Natural killer cell (primary cell): ENCODE measurements at places on chromosomes 4 and X.

DNA sequence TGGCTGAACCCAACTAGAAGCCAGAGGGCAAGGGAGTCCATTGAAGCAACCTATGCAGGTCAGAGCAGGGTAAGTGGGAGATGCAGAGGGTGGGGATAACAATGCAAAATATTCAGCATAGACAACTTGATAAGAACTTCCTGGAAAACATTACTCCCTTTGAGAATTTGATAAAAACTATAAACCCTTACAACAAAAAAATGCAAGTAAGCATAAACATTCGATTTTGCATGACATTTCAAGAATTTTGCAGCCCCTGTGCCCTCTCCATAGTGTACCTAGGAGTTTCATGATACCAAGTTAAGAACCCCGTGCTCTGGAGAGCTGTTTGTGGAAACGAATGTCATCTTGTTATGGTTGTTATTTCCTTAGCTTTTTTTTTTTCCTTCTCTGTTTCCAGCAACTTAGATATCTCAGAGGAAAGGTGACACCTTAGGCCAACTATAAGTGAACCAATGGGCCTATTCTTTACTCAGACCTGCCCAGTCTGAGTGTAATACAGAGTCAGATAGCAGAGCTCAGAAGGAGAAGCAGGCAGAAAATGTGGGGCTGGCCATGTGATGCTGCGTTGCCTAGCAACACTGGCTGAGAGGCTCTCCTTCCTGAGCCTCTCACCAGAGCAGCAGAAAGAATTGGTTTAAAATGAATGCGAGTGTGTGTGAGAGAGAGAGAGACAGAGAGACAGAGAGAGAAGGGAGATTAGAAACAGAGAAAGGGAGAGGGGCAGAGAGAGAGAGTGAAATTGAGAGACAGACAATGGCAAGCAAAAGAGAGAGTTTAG, 36.7 kb upstream of the GABRQ start:
- no peaks in the 10 kb centered on the region for H3K36me3 ChIP-seq
- DNase-seq = no peak
- no peak overlapping the region for H3K4me3 ChIP-seq
- no peaks in the 10 kb centered on the region for H3K4me1 ChIP-seq
- H3K27me3 ChIP-seq = no peaks in the 10 kb centered on the region

DNA sequence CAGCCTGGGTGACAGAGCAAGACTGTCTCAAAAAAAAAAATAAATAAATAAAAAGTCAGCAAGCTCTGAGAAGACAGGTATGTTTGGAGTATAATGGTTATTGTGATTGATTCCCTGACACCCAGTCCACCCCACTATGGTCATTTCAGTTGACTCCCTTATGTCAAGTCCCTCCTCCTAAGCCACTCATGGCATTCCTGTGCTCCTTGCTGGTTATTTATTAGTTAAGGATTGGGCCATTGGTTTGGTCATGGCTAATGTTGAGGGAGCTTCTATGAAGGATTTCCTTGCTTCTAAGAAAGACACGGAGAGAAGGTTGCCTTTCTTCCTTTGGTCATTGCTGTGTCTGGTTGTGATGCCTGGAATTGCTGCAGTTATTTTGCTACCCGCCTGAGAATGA, 140.1 kb downstream of the UCHL1 start:
- no peaks in the 10 kb centered on the region for H3K4me1 ChIP-seq
- H3K4me3 ChIP-seq = no peak overlapping the region
- no peak overlapping the region for H3K27ac ChIP-seq
- no peak for DNase-seq
- no peaks in the 10 kb centered on the region for H3K36me3 ChIP-seq

DNA sequence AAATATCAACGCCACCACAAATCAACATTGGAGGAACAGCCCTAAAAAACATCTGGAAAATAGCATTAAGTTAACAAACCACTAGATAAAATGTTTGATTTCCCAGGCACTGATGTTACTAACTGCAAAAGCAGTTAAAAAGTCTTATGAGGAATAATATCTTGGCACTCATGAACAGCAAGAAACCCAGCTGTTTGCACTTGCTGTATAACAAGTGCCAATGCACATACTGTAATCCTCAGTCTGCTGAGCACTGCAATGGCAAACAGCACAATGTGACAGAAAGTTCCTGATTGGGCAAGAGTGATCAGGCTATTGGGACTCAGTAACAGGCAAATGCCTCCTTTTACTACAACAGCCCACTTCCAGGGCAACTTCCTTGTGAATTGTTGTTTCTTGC, 20.8 kb upstream of the SEC24B start:
- H3K4me3 ChIP-seq = no peak overlapping the region
- no peaks in the 10 kb centered on the region for H3K36me3 ChIP-seq
- no peak for DNase-seq
- H3K4me1 ChIP-seq = no peaks in the 10 kb centered on the region

DNA sequence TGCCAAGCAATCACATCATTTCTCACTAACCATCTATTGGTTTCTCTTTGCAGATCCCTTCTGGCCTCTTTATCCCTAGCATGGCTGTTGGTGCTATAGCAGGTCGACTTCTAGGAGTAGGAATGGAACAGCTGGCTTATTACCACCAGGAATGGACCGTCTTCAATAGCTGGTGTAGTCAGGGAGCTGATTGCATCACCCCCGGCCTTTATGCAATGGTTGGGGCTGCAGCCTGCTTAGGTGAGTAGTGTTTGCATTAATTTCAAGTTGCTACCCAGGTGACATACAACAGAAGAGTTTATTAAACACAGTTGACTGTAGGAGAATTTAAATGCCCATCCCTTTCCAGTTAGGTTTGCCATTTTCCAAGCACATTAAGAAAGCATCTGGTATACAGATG, 112.2 kb downstream of the AKAP4 start:
- H3K36me3 ChIP-seq = no peaks in the 10 kb centered on the region
- no peak overlapping the region for H3K4me3 ChIP-seq
- no peak overlapping the region for H3K27ac ChIP-seq
- DNase-seq = no peak

GRCh38 chr4:69881173-69881773, 21.3 kb upstream of the SULT1E1 start:
- no peak overlapping the region for H3K27ac ChIP-seq
- H3K4me3 ChIP-seq = no peak overlapping the region
- H3K36me3 ChIP-seq = no peaks in the 10 kb centered on the region
- H3K4me1 ChIP-seq = no peaks in the 10 kb centered on the region
- no peaks in the 10 kb centered on the region for H3K27me3 ChIP-seq

GRCh38 chr4:168782439-168782838, 227.6 kb downstream of the CBR4 start:
- H3K27me3 ChIP-seq = no peaks in the 10 kb centered on the region
- no peak overlapping the region for H3K27ac ChIP-seq
- H3K4me3 ChIP-seq = no peak overlapping the region
- DNase-seq = no peak
- no peaks in the 10 kb centered on the region for H3K36me3 ChIP-seq
- H3K4me1 ChIP-seq = no peaks in the 10 kb centered on the region

- H3K4me3 ChIP-seq = no peak overlapping the region
- H3K27ac ChIP-seq = no peak overlapping the region
- H3K4me1 ChIP-seq = no peaks in the 10 kb centered on the region
- H3K36me3 ChIP-seq = no peaks in the 10 kb centered on the region
- H3K27me3 ChIP-seq = no peaks in the 10 kb centered on the region
- no peak for DNase-seq
These were observed 60.2 kb downstream of the KCNIP4 start for GRCh38 chr4:21888195-21888976.

GRCh38 chr4:78477276-78477675, 74.3 kb upstream of the ANXA3 start:
- no peak overlapping the region for H3K4me3 ChIP-seq
- H3K36me3 ChIP-seq = no peaks in the 10 kb centered on the region
- no peak overlapping the region for H3K27ac ChIP-seq

DNA sequence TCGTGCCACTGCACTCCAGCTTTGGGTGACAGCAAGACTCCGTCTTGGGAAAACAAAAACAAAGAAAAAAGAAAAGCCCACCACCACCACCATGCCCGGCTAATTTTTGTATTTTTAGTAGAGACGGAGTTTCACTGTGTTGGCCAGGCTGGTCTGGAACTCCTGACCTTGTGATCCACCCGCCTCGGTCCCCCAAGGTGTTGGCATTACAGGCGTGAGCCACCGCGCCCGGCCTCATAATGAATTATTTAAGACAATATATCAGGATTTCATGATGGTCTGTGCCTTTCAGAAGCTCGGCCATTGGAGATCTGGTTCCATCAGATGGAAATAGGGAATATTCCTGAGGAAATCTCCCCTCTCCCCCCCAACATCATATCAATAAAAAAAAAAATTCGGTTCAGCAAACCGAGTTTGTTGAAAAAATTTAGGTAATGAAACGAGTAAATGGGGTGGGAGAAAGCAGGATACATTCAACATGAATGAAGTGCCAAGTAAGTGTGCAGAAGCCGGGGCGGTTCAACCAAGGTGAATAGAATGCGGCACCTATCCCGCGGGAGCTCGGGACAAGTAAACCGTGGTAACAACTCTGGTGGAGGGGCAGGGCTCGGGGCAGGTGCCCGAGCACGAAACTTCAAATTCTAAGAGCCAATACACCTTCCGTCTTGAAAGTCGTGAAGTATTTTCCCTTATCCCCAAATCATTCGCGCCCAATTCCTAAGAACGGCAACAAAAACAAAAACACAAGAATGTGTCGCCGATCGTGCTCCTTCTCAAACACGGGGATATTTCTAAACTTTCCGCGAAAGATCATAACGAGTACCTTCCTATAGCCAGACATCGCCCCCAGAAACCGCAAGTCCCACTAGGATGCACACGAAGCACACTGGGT, 773 bp upstream of the TXLNG start:
- H3K27me3 ChIP-seq = no peaks in the 10 kb centered on the region
- no peak for DNase-seq
- H3K36me3 ChIP-seq = no peaks in the 10 kb centered on the region

- H3K4me1 ChIP-seq = no peaks in the 10 kb centered on the region
- no peak overlapping the region for H3K4me3 ChIP-seq
- no peak overlapping the region for H3K27ac ChIP-seq
- DNase-seq = no peak
These were observed 168.3 kb upstream of the PUDP start for GRCh38 chrX:7316280-7316679.

DNA sequence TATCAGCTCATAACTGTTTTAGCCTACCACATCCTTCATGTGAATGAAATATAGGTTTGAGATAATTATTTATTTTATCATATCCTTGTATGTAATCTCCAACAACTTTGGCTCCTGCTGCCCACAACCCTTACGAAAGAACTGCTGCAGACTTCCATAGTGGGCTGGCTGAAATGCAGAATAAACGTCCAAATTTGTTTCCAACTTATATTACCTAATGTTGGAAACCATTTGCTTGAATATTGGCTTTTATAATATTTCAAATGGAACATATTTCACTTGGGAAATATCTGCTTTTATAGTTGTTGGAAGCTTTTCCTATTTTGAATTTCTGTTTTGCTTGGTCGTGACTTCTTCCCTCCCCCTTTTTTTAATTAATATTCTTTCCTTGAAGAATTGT, 45.0 kb upstream of the ITM2A start:
- H3K27ac ChIP-seq = no peak overlapping the region
- no peaks in the 10 kb centered on the region for H3K4me1 ChIP-seq
- H3K27me3 ChIP-seq = no peaks in the 10 kb centered on the region

GRCh38 chr4:8434251-8435073, 6.1 kb downstream of the ACOX3 start:
- no peak for DNase-seq
- H3K27ac ChIP-seq = peak overlapping the region; percentile 82
- no peaks in the 10 kb centered on the region for H3K36me3 ChIP-seq
- H3K27me3 ChIP-seq = no peaks in the 10 kb centered on the region

DNA sequence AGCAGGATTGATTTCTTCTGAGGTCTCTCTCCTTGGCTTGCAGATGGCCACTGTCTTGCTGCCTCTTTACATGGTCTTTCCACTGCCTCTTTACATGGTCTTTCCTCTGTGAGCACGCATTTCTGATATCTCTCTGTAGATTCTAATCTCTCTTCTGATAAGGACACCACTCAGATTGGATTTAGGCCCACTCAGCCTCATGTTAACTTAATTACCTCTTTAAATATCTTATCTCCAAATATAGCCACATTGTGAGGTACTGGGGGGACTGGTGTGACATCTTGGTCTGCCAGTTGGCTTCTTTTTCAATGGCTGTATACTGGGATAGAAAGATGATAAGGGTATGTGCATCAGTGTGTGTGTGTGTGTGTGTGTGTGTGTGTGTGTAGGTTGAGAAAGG, 153.7 kb downstream of the AWAT2 start:
- H3K4me3 ChIP-seq = no peak overlapping the region
- no peak for DNase-seq
- H3K36me3 ChIP-seq = no peaks in the 10 kb centered on the region
- H3K27ac ChIP-seq = no peak overlapping the region
- H3K27me3 ChIP-seq = no peaks in the 10 kb centered on the region

DNA sequence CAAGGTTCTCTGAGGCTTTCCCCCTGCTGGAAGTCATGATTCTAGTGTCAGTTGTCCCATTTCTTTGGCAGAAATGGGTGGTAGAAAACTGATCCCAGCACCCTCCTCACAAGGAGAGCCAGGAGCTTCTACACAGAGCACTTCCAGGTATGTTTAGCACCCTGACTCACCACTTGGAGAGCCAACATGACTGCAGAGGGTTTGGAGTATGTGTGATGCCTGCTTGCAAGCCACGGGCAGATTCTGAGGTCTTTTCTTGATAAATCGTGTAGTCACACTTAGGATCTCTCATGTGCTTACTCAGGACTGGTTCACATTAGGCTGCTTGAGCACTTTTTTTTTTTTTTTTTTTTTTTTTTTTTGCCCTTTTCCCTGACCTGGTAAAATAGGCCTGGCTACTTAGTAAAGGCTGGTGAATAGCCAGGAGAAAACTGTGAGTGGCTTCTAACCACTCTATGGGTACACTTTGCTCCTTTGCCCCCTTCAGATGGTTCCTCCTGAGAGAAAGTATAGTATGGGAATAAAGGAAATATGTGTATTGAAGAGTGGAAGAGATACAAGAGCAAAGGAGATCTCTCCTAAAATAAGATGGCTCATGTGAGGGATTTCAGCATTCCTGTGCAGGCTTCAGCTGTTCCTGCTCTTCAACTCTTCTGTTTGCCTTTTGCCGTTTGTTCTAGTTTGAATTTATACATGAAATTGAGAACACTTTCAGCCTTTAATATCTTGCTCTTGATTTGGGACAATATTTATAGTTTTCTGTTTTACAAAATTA, 103.6 kb downstream of the EMCN start:
- H3K4me3 ChIP-seq = no peak overlapping the region
- H3K27ac ChIP-seq = no peak overlapping the region
- H3K4me1 ChIP-seq = no peaks in the 10 kb centered on the region
- DNase-seq = no peak
- no peaks in the 10 kb centered on the region for H3K27me3 ChIP-seq

DNA sequence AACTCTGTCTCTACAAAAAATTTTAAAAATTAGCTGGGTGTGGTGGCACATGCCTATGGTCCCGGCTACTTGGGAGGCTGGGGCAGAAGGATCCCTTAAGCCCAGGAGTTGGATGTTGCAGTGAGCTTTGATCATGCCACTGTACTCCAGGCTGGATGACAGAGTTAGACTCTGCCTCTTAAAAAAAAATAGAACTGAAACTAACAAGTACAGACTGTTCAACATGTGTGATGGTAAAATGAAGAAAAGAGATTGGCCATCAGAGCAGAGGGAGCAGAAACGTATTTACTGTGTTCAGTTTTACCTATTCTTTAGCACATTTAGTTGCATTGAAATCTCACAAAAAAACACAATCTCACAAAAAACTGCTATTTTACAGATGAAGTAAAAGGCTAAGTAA, 77.9 kb upstream of the NAP1L5 start:
- DNase-seq = no peak
- H3K27ac ChIP-seq = no peak overlapping the region
- H3K4me1 ChIP-seq = no peaks in the 10 kb centered on the region
